ENCODE measurements at places on chromosomes 5 and 9.

- no peak for DNase-seq
Observed at GRCh38 chr5:59137846-59138245, 555.0 kb downstream of the RAB3C start.

- DNase-seq = no peak
Observed at GRCh38 chr5:34051374-34051980, 8.5 kb upstream of the C1QTNF3 start.

- DNase-seq = no peak
Observed at GRCh38 chr9:3912817-3913216, 387.0 kb upstream of the RFX3 start.

DNA sequence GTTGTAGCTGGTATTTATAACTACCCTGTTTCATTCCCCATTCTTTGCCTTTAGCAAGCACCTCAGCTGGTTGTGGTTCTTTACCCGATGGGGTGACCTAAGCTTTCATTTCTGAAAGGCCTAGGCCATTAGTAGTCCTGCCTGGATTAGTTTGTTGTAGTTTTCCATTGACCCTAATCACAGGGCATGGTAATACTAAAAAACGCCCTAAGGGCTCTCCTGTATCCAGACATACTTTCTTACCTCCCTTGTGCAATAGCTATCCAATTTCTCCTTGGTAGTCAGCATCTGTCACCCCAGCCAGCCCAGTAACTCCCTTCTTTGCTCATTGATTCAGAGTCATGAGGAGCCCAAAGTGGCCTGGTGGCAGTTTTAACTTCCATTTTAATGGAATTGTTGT is 24.0 kb downstream of the TMOD1 start:
- no peak for DNase-seq

Measured in germinal center (tissue), 1 donor.